ENCODE measurements at places on chromosomes 2 and 18.

- no peak for DNase-seq
Measured at GRCh38 chr18:3923750-3924149, 473.8 kb downstream of the TGIF1 start.

GRCh38 chr2:174750923-174751441 is 13.3 kb downstream of the CHRNA1 start:
- DNase-seq = no peak

- no peak for DNase-seq
Measured at GRCh38 chr2:239711911-239712570, 311.2 kb upstream of the HDAC4 start.

DNA sequence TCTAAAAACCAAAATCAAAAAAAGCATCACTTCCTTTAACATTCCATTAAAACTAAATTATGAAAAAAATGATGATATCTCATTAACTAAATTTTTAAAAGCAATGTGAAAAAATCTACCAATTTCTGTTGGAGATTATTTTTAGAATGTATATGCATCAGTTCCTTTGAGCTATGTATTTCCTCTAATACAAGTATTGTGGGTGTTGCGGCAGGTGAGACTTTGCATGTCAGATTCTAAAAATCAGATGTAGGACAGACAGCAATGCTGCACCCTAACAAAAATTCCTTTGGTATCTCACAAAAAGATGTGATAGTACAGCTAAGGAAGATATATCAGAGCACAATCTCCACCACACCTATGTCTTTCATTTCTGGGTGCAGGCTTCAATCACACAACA is 6.8 kb downstream of the MBD2 start:
- DNase-seq = no peak

DNA sequence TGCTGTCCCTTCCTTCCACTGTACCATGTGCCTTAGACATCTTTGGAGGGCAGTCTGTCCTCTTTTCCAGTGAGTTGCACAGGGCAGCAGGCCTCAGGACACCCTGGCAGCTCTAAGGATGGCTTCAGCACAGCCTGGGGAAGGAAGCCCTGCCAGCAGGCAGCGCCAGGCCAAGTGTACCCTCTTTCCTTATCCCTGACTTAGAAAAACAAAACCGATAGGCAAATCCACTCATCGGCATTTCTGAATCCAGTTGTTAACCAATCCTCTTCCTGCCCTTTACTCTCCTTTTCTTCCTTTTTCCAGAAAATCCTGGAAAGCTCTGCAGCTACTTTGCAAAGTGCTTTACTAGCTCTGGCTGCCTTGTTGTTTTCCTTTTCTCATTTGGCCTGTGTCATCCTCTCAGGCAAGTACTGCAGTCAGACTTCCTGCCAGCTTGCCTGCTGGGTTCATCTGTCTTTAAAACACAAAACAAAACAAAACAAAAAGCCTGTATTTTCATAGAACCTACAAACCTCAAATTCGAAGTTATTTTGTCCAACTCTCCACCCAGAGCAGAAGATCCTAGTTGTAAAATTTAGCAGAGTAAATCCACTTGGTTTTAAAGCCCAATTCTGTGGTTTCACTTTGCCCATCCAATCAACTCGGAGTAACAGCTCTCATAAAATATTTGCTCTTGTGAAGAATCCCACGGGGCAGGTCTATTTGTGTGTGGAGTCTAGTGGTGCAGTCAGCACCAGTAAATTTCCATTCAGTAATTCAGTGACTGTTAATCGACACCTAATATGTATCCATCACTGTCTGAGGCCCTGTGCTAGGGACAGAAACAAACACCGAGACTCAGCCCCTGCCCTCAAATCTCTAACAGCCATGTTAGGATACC is 45.2 kb downstream of the PCBP1 start:
- no peak for DNase-seq
